Muscle of back (tissue), 13 donors: ENCODE measurements at places on chromosomes 1 and 21.

GRCh38 chr21:14088391-14088790 lies 122.4 kb downstream of the LIPI start:
- no peak for DNase-seq

GRCh38 chr1:7869136-7869920 lies 16.5 kb upstream of the UTS2 start:
- no peak for DNase-seq

DNA sequence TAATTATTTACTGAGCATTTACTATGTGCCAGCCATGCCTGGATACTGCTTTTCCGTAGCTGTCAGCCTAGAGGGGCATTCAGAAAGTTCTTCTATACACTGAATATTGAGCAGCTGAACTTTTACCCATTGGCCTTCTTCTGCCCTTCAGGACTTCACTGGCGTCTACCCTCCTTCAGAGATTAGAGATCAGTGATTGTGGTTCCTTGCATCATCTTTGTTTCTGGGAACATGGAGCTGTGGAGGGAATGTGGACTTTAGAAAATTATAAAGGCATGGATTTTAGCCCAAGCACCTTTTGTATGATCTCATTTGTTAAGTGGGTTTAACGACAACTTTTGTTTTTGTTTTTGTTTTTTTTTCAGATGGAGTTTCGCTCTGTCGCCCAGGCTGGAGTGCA lies 58.7 kb upstream of the POU3F1 start:
- no peak for DNase-seq

GRCh38 chr1:27862671-27863537 lies 9.4 kb upstream of the THEMIS2 start:
- DNase-seq: peak; percentile 80

DNA sequence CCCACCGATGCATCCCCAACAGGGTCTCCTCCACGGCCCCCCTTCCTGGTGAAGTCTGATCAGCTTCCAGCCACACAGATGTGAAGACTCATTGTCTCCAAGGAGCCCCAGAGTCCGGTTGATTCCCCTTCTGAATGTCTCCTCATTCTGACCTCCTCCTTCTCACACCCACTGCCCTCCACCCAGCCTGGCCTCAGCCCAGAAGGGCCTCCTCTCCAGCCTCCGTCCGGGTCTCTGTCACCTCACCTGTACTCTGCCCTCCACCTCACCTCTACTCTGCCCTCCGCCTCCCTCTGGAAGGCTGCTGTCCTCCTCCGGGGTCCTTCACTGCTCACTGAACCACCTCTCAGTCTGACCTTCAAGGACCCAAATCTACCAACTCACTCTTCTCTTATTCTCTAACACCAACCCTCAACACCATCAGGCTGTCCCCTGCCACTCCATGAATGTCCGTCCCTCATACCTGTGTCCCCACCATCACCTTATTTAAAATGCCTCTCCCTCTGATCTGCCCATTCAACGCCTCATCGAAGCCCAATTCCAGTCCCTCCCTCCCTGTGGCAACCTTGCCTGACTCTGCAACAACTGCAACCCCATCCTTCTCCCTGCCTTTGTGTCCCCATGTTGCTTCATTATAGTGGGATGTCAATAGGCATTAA lies 201.2 kb downstream of the TOMM20 start:
- DNase-seq: no peak

- no peak for DNase-seq
Measured at GRCh38 chr21:32747396-32747795, 19.6 kb upstream of the SYNJ1 start.

- no peak for DNase-seq
Measured at GRCh38 chr1:76547916-76548315, 319.4 kb upstream of the ST6GALNAC5 start.
